ENCODE measurements at places on chromosomes 12 and 14.

GRCh38 chr12:132481771-132482745, 7.9 kb upstream of the FBRSL1 start:
- no peak for DNase-seq

GRCh38 chr12:52873832-52874572, 25.2 kb upstream of the KRT78 start:
- peak; percentile 52 for DNase-seq

GRCh38 chr12:120853188-120853587, 51.0 kb downstream of the SPPL3 start:
- no peak for DNase-seq

- DNase-seq, result no peak
Observed at GRCh38 chr12:26622601-26623000, 210.4 kb downstream of the ITPR2 start.

GRCh38 chr14:24406416-24406815, 7.6 kb downstream of the NYNRIN start:
- DNase-seq, result no peak

- no peak for DNase-seq
Observed at GRCh38 chr14:31006703-31007102, 18.7 kb upstream of the AP4S1 start.

All from activated T-cell treated with anti-CD3 and anti-CD28 coated beads for 24 hours (primary cell).